ENCODE measurements at places on chromosomes 1 and 21. TPM values are rescaled to one million over a fixed set of nuclear protein-coding genes. Genes with fewer than 3 reads are reported as not detected.
A peak's percentile ranks its signal among the peaks of the same experiment; 100 is the strongest.

Gene RSPH1
- not detected for total RNA-seq

Gene GPR3
- total RNA-seq = not detected

DNA sequence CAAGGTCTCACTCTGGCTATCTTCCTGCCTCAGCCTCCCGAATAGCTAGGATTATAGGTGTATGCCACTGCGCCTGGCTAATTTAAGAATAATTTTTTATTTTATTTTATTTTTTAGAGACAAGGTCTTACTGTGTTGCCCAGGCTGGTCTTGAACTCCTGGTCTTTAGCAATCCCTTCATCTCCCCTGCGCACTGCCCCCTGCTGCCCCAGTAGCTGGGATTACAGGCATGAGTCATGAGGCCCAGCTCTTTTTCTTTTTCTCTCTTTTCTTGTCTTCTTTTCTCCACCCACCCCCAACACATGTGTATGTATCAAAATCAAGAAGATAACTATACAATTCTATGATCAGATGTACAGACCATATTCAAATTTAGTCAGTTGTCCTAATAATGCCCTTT, 87.2 kb downstream of the PEX14 start:
- H3K4me3 ChIP-seq = no peak overlapping the region
- no peaks in the 10 kb centered on the region for H3K27me3 ChIP-seq
- DNase-seq = no peak
- no peaks in the 10 kb centered on the region for H3K4me1 ChIP-seq
- no peak overlapping the region for H3K27ac ChIP-seq

Gene HORMAD1
- total RNA-seq = 0.33 TPM

GRCh38 chr1:227136210-227136820, 182.0 kb downstream of the CDC42BPA start:
- H3K4me1 ChIP-seq = no peaks in the 10 kb centered on the region
- no peak for DNase-seq
- H3K27me3 ChIP-seq = no peaks in the 10 kb centered on the region
- H3K36me3 ChIP-seq = no peaks in the 10 kb centered on the region
- H3K27ac ChIP-seq = no peak overlapping the region

DNA sequence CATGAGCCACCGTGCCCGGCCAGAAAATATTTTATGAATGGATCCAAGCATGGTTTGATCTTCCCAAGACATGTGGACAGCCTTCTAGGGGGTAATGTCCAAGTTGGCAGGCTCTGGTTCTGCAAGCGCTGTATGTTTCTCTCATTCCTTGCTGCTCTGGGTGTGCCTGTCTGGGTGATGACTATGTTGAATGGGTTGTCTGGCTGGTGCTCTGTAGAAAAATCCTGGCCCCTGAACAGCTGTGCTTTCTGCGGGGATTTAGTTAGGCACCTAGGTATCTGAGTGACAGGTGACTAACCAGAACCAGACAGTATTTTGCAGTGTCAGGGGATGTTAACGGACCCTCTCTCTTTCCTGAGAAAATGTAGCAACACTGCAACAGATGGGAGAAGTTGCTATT, 14.1 kb downstream of the HUNK start:
- H3K4me1 ChIP-seq = no peaks in the 10 kb centered on the region
- DNase-seq = no peak
- no peak overlapping the region for H3K4me3 ChIP-seq
- H3K36me3 ChIP-seq = no peaks in the 10 kb centered on the region
- H3K27ac ChIP-seq = no peak overlapping the region
- no peaks in the 10 kb centered on the region for H3K27me3 ChIP-seq

- DNase-seq = no peak
- no peak overlapping the region for H3K4me3 ChIP-seq
- H3K36me3 ChIP-seq = no peaks in the 10 kb centered on the region
- peaks cover 2% of the 10 kb centered on the region for H3K4me1 ChIP-seq
- no peak overlapping the region for H3K27ac ChIP-seq
Observed at GRCh38 chr1:169321539-169321938, 46.1 kb downstream of the NME7 start.

- no peaks in the 10 kb centered on the region for H3K4me1 ChIP-seq
- no peak overlapping the region for H3K27ac ChIP-seq
- no peak overlapping the region for H3K4me3 ChIP-seq
Observed at GRCh38 chr1:200909071-200909470, 14.4 kb downstream of the INAVA start.

Gene REN
- total RNA-seq = not detected

DNA sequence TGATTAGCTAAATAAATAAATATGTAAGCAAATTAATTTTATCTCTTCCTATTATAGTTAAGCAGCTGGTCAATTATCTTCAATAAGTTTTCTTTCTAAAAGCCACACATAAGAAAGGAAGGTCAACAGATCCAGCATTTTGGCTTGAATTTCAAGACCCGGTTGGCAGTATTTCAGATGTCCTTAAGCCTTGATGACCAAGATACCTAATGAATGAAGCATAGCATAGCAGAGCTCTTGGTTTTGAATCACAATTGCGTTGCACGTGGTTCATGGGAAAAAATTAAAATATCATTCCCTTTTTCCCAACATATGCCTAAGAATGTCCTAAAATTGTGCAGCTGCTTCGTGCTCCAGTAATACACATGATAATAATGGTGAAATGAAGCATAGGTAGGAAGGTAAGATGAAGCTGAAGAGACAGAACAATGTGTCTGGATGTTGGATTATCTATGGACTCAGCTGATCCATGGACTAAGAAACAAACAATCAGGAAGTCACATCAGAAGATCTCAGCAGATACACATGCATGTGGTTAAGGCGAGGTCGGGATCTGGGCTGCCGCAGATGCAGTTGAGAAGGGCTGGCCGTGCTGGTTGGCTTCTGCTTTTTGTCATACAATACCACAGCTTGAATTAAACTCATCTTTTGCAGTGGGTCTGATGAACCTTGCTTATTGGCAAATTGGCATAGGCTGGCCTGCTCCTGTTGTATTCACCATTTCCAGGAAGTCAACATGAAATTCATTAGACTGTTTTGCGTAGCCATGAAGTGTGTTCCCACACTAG, 284.9 kb upstream of the RUNX1 start:
- H3K27ac ChIP-seq = no peak overlapping the region
- no peaks in the 10 kb centered on the region for H3K36me3 ChIP-seq
- H3K4me3 ChIP-seq = no peak overlapping the region
- H3K4me1 ChIP-seq = no peaks in the 10 kb centered on the region
- no peaks in the 10 kb centered on the region for H3K27me3 ChIP-seq

DNA sequence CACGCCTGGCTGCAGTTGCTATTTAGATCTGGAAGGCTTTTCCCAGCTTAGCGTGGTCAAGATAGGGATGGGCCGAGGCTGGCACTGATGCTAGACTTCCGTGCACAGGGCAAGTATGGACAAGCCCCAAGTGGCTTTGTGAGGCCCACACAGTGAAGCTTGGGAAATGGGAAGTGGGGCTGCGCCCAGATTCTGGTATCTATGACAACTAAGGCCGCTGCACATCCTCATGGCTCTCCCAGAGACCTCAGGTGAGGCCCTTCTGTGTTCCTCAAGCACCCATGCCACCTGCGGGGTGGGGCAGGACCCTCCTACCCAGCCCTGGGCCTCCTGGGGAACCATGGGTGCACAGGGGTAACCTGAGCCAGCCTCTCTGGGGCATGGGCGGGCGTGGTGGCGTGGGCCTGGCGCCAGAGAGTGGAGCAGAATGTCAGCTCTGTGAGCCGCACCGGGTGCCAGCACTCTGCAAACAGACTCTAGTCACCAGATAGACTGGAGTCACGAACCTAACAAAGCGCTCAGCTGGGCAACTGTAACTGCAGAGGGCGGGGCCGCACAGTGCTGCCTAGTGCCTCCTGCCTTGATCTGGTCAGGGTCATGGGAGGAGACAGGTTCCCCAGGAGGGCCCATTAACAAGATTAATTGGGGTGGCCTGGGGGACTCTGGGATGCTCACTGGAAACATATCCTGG, 46.4 kb downstream of the ELF3 start:
- no peak for DNase-seq
- H3K4me1 ChIP-seq = peaks cover 3% of the 10 kb centered on the region
- H3K27me3 ChIP-seq = no peaks in the 10 kb centered on the region
- no peaks in the 10 kb centered on the region for H3K36me3 ChIP-seq

- no peaks in the 10 kb centered on the region for H3K27me3 ChIP-seq
- H3K36me3 ChIP-seq = no peaks in the 10 kb centered on the region
- H3K4me3 ChIP-seq = no peak overlapping the region
- no peak overlapping the region for H3K27ac ChIP-seq
- H3K4me1 ChIP-seq = no peaks in the 10 kb centered on the region
Observed at GRCh38 chr1:37732111-37732780, 32.7 kb downstream of the EPHA10 start.

Gene AMY1A
- total RNA-seq = not detected

GRCh38 chr1:176701151-176701866, 238.3 kb downstream of the PAPPA2 start:
- no peak overlapping the region for H3K27ac ChIP-seq
- DNase-seq = no peak
- H3K4me1 ChIP-seq = no peaks in the 10 kb centered on the region
- H3K27me3 ChIP-seq = no peaks in the 10 kb centered on the region

GRCh38 chr21:17454315-17455027, 58.4 kb upstream of the CXADR start:
- no peak overlapping the region for H3K27ac ChIP-seq
- H3K27me3 ChIP-seq = no peaks in the 10 kb centered on the region
- no peak overlapping the region for H3K4me3 ChIP-seq
- H3K36me3 ChIP-seq = no peaks in the 10 kb centered on the region
- peak; percentile 89 for DNase-seq
- peaks cover 12% of the 10 kb centered on the region for H3K4me1 ChIP-seq

Gene ADGRB2
- 0.83 TPM for total RNA-seq

Gene FCRL2
- total RNA-seq = not detected

Gene TMPRSS2
- 0.13 TPM for total RNA-seq

Gene CA6
- not detected for total RNA-seq

- no peaks in the 10 kb centered on the region for H3K27me3 ChIP-seq
- no peak overlapping the region for H3K27ac ChIP-seq
- peaks cover 51% of the 10 kb centered on the region for H3K4me1 ChIP-seq
Observed at GRCh38 chr1:43560286-43560685, 29.6 kb downstream of the PTPRF start.

DNA sequence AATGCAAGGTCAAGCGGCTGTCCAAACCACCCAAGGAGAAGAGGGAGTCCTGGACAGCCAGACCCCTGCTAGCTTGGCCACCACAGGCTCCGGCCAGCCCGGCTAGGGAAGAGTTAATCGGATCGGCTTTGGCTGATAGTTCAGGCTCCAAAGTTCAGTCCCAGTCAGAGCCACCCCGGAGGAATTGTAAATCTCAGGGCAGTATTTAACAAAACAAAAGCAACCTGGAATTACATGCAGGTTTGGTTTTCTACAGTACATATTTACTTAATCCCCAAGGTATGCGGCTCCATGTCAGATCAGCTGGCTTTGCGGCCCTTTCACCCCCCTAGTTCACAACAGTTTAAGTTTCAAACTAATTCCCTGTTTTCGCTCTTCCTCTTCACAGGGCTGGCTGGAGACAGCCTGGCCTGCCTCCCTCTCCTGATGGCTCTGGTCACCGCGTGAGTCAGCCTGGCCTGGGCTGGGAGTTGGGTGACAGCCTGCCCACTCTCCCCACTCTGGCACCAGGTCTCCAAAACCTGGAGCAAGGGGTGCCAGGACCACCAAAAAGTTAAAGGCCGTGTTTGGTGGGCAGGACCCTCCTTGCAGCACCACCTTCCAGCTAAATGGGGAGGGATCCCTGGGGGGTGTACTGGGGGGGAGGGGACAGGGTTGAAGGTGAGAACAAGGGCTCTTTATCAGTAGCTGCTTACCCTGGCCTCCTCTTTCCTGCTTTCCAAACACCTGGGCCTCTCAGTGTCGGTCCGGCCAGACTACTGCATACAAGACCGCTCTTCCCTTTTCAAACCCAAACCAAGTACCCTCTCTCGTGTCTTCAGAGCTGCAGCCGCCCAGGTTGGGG, 1.9 kb downstream of the DHRS3 start:
- no peak for DNase-seq
- peaks cover 3% of the 10 kb centered on the region for H3K36me3 ChIP-seq
- peak overlapping the region; percentile 71 for H3K4me3 ChIP-seq
- H3K27me3 ChIP-seq = no peaks in the 10 kb centered on the region
- H3K27ac ChIP-seq = peak overlapping the region; percentile 96
- H3K4me1 ChIP-seq = peaks cover 70% of the 10 kb centered on the region

Gene FCRL1
- total RNA-seq = not detected

DNA sequence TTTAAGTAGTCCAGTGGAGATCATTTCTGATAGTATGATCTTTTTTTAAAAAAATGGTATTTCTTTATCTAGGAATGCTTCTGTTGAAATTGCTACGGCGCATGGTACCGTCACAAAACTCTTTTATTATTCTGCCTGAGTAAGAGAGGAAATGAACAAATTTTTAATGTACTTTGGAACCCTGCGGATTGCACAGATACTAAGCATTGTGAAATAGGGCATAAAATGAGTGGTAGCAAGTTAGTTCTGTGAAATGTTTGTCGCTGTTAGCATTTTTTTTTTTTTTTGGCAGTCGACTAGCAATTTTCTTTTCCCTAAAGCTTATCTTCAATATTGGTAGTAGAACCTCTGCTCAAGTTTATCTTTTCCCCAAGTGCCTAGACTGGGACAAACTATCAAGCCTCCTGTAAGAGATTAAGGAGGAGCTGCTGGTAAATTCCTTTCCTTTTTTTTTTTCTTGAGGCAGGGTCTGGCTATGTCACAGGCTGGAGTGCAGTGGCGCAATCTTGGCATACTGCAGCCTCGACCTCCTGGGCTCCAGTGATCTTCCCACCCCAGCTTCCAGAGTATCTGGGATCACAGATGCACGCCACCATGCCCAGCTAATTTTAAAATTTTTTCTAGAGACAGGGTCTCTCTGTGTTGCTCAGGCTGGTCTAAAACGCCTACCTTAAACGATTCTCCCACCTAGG, 2.2 kb downstream of the ITSN1 start:
- peak overlapping the region; percentile 93 for H3K4me3 ChIP-seq
- no peaks in the 10 kb centered on the region for H3K36me3 ChIP-seq
- no peak for DNase-seq
- H3K27ac ChIP-seq = peak overlapping the region; percentile 93

GRCh38 chr1:57307392-57308170, 116.3 kb downstream of the DAB1 start:
- H3K27ac ChIP-seq = no peak overlapping the region
- H3K4me3 ChIP-seq = no peak overlapping the region
- H3K27me3 ChIP-seq = no peaks in the 10 kb centered on the region
- no peak for DNase-seq
- H3K4me1 ChIP-seq = no peaks in the 10 kb centered on the region

- no peaks in the 10 kb centered on the region for H3K36me3 ChIP-seq
- no peaks in the 10 kb centered on the region for H3K27me3 ChIP-seq
- no peak overlapping the region for H3K4me3 ChIP-seq
- DNase-seq = no peak
- H3K27ac ChIP-seq = peak overlapping the region; percentile 48
Observed at GRCh38 chr1:53896635-53897229, 2.7 kb downstream of the DIO1 start.
